Caudate nucleus (tissue), 63 donors: ENCODE measurements at places on chromosomes 2 and 18.
A peak's percentile ranks its signal among the peaks of the same experiment; 100 is the strongest.

- DNase-seq, result no peak
Measured at GRCh38 chr2:207937253-207937652, 88.1 kb downstream of the PLEKHM3 start.

DNA sequence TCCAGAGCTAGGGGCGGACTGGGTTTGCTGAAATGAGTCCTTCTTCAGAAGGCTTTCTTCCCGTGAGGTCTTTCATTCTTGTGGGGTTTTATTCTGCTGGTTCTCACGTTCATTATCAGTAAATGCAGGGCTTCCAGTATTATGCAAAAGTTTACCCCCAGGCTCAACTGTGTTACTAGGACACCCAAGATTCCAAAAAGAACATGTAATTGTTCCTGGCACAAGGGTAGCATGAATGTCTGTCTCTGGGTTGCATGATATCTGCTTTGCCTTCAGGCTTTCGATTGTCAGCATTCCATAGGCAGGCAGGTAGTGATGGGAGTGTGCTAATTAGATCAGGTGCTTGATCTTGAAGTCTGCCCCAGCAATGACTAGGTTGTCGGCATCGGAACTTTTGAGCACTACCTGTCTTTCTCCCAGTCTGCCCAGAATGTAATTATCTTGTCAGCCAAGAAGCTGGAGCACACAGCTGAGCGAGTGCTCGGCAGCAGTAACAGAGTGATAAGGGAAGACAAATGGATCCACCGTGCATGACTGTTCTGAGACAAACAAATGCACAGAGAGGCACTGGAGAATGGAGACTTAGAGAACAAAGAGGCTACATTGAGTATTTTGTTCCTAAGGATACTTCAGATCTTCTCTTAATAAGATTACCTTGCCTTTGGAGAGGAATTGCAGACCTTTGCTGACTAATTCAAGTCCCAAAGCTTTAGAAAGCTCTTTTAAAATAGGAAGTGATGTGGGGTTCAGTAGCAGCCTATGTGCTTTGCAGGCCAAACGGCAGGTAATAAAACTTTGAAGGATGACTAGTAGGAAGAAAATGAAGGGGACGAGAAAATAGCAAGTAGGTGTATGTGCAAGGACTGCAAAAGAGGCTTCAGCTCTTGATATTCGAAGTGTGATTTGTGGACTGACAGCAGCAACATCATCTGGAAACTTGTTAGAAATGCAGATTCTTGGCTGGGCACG, 41.9 kb downstream of the ITGB6 start:
- DNase-seq, result no peak

- no peak for DNase-seq
Measured at GRCh38 chr2:137117385-137117784, 352.0 kb downstream of the THSD7B start.

DNA sequence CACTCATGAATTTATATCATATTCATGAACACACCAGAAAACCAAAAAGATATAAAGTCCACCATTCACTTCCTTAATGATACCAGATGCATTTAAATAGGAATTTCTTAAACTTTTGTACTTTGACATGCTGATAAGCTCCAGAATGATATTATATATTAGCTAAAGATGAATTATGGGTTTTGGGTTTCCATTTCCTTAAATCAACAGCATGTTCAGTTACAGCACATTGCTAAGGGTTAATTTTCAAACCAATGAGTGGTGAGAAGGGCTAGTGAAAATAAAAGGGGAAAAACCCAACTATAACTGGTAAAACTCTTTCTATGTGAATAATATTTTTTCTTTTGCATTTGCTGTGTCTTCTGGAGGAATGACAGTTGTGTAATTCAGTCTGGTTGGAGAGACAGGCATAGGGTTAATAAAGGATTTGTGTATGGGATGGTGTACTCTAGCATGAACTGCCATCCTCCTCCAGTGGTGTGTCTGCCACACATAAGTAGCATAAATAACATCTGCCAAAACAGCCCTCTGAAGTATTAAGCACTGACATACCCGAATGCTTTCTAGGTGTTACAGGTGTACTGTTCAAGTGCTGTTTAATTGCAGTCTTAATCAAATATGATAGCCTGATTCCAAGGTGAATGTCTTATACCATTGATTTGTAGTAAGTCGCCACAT, 19.3 kb upstream of the CPS1 start:
- DNase-seq, result no peak

DNA sequence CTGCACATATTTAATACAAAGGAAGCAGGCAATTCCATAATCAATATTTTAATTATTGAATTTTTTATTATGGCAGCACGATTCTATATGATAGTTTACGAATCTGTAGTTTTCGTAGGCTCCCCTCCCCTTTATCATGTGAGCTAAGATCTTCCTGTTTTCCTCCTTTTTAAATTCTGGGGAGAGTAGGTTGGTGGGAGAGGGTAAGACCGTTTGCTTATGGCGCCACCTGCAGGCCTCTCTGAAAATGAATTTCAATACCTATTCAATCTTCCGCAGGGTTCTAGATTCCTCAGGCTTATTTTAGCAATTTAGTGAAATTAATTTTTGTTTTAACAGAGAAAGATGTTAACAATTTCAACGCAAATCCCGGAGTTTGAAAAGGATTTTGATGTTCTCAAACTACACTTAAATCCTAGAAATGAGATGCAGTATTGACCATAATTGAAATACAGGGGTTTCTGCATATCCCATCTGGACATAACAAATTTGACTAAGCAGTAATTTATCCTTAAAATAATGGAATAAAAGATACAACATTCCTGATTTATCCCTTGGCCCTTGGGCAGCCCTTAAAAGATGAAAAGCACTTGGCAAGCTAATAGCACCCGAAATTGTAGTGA, 12.8 kb upstream of the GBX2 start:
- no peak for DNase-seq

- no peak for DNase-seq
Measured at GRCh38 chr2:18754286-18754685, 164.9 kb upstream of the NT5C1B start.

GRCh38 chr2:241895712-241896641, 26.4 kb downstream of the RTP5 start:
- no peak for DNase-seq

GRCh38 chr2:199309973-199310372, 147.8 kb downstream of the SATB2 start:
- DNase-seq, result no peak

DNA sequence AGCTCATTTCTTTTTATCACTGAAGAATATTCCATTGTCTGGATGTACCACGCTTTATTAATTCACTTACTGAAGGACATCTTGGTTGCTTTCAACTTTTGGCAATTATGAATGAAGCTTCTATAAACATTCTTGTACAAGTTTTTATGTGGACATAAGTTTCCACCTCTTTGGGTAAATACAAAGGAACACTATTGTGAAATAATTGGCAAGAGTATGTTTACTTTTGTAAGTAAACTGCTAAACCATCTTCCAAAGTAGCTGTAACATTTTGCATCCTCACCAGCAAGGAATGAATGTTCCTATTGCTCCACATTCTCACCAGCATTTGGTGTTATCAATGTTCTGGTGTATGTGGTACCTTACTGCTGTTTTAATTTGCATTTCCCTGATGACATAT, 15.8 kb upstream of the VWC2L start:
- DNase-seq, result no peak

DNA sequence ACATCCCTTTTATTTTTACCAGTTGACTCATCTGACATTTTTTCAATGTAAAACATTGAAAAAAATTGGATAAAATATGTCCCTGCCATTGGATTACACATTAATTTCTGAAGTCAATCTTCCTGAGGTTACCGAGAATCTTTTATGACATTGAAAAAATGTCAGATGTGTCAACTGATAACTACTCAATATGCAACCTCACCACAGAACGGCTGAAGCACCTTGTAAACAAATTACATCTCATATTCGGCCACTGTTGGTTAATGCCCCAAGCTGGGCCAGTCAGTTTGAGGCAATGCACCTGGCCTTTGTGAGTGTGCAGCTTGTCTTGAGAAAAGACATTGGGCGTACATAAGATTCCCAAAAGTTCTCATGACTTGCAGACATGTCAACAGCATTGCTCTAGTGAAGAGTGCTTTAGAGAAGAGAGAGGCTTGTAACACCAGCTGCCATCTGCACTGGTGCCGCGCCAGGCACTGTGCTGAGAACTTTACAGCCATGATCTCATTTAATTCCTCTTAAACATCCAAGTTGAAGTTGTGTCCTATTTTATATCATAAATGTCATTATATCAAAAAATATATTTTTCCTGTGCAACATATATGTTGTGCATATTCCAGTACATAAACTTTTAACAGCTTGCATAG, 112.7 kb upstream of the SLC35G4 start:
- no peak for DNase-seq

DNA sequence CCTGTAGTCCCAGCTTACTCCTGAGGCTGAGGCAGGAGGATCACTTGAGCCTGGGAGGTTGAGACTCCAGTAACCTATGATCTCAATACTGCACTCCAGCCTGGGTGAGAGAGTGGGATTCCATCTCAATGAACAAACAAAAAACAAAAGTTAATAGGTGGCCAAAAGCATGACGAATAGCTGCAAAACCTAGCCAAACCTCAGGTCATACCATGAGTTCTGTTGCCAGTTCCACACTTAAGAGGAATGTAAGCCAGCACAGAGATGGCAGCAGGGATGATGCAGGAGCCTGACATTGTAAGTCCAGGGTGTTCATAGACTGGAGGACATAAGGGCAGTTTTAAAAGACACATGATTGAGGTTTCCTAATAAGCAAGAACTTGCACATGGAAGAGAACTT, 55.3 kb upstream of the RMDN2 start:
- no peak for DNase-seq

GRCh38 chr18:80147037-80147417, 38.0 kb downstream of the ADNP2 start:
- DNase-seq, result no peak

DNA sequence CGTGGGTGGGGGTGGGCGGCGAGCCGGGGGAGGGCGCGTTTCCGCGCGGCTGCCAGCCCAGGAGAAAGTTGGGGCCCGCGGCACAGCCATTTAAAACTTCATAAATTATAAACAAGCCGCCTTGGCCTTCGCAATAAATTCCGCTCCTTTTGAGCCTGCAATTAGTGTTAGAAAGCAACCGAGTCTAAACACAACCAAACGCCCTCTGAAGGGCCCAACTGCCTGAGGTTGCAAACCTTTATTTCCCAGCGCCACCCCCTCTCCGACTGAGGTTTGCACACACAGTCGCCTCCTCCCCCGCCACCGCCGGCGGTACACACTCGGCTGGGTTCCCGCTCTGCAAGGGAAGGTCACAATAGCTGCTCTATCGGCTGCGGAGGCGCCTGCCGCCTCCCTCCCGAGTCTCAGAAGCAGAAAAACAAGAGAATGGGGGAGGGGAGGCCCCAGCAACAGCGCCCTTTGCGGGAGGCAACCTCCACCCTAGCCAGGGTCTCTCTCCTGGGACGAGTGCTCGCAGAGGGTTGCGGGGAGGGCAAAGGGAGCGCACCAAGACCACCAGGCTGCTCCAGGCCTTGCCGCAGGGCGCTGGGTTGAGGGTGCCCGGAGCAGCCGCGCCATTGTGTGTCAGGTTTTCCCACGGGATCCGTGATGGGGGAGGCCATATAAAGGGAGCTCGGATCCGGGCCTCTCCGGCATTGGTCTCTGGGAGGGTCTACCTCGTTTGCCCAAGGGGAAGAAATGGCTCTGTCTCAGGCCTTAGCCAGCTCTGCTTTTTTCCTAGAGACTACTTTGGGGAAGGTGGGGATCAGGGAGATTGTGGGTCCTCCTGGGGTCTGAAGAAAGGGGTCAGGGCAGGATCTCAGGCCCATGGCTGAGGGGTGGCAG, 13.4 kb upstream of the HOXD1 start:
- peak; percentile 54 for DNase-seq

DNA sequence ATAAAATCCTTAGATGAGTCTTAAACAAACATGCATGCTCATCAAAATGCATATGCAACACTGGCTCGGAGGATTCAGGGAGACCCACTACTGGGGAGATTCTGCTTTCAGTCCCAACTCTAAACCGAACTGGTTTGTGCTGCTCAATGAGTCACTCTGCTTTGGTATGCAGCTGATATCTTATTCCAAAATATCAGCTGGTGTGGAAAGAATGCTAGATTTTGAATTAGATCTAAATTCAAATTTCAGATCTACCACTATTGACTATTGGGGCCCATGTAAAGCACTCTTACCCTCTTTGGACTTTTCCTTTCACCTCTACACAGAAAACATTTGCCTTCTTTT, 39.2 kb upstream of the TTN start:
- no peak for DNase-seq
